ENCODE measurements at places on chromosomes 13 and 19.

GRCh38 chr19:42279902-42280814 is 11.1 kb downstream of the CIC start:
- DNase-seq: no peak

GRCh38 chr13:50950849-50951248 is 41.3 kb downstream of the RNASEH2B start:
- DNase-seq: no peak

DNA sequence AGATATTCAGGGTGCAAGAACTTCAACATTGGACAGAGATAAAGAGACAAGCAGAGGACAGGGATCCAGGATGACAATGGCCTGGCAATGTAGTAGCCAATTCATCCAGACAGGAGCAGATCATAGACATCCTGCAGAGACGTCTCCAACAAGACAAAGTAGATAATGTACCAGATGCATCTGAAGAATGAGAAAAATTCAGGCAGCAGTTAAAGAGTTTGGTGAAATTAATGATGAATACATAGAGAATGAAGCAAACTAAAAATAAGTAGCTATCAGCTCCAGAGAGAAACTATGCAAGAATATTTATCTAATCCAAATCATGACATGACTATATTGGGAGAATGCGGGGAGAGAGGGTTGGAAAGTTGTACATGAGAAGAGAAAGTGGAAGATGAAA is 278.4 kb upstream of the DACH1 start:
- no peak for DNase-seq

GRCh38 chr13:51396352-51396751 is 56.5 kb downstream of the INTS6 start:
- no peak for DNase-seq

GRCh38 chr13:57438072-57438471 is 193.5 kb upstream of the PCDH17 start:
- DNase-seq: no peak

DNA sequence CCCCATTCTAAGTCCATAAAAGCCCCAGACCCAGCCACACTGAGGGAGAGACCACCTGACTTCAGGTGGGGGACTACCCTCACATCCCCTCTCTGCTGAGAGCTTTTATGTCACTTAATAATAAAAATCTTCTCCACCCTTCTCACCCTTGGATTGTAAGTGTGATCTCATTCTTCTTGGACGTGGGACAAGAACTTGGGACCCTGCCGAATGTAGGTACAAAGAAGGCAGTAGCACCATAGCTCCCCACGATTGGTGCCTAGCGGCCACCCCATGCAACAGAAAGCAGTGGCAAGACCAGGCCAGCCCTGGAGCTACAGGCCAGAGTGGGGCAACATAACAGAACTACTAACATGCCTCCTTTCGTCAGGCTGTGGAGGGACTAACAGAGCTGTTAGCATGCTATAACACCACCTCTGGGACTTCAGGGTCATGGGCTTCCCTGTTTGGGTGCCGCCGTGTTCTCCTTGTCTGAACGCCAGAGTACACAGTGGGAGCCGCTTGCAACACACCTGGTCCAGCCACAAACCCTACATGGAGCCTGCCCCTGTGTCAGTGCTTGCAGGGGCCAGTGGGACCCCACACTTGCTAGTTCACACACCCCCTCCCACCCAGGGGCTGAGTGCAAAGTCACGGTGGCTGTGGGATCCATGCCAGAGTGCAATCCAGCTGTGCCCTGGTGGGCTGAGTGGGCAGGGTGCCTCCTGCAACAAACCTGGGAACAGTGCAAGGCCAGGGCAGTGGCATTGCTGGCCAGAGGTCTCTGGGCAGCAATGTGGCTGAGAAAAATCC is 5.2 kb upstream of the FBXO17 start:
- DNase-seq: no peak

DNA sequence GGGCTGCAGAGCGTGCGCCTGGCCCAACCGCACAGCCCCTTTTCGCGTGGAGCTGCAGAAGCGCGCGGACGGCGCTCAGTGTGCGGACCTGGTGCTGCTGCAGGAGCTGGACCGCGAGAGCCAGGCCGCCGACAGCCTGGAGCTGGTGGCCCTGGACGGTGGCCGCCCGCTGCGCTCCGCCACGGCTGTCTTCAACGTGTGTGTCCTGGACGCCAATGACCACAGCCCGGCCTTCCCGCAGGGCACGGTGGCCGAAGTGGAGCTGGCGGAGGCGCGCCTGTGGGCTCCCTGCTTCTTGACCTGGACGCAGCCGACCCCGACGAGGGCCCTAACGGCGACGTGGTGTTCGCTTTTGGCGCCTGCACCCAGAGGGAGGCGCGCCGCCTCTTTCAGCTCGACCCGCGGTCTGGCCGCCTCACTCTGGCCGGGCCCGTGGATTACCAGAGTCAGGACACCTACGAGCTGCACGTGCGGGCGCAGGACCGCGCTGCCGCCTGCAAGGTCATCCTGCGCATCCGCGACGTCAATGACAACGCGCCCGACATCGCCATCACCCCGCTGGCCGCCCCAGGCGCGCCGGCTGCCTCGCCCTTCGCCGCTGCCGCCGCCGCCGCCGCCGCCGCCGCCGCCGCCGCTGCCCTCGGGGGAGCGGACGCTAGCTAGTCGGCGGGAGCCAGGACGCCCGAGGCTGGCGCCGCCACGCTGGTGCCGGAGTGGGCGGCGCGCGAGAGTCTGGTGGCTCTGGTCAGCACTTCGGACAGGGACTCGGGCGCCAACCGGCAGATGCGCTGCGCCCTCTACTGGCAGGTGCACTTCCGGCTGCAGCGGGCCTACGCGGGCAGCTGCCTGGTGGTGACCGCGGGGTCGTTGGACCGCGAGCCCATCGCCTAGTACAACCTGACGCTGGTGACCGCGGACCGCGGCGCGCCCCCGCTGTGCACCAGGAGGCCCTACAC is 172.2 kb downstream of the OLFM4 start:
- DNase-seq: no peak

GRCh38 chr19:4327252-4327876 is 11.3 kb downstream of the STAP2 start:
- no peak for DNase-seq

GRCh38 chr19:2273356-2274184 is 8.4 kb downstream of the PEAK3 start:
- no peak for DNase-seq

DNA sequence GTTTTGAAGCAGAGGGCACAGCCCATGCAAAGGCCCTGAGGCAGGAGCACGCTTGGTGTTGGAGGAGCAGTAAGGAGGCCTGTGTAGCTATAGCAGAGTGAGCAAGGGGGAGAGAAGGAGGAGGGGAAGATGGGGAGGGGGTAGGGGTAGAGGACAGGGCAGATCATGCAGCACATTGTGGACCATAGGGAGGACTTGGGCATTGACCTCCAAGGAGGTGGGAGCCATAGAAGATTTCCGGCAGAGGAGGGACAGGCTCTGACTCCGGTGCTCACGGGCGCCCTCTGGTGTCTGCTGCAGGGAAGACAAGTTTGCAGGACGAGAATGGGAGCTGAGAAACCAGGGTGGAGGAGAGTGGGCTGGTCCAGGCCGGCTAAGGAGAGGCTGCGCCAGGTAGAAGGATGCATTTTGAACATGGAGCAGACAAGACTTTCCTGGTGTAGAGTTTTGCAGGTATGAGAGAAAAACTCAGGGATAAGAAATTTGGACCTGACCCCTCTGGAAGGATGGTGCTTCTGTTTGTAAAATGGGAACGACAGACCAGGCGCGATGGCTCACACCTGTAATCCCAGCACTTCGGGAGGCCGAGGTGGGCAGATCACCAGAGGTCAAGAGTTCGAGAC is 13.7 kb upstream of the CREB3L3 start:
- peak; percentile 52 for DNase-seq

DNA sequence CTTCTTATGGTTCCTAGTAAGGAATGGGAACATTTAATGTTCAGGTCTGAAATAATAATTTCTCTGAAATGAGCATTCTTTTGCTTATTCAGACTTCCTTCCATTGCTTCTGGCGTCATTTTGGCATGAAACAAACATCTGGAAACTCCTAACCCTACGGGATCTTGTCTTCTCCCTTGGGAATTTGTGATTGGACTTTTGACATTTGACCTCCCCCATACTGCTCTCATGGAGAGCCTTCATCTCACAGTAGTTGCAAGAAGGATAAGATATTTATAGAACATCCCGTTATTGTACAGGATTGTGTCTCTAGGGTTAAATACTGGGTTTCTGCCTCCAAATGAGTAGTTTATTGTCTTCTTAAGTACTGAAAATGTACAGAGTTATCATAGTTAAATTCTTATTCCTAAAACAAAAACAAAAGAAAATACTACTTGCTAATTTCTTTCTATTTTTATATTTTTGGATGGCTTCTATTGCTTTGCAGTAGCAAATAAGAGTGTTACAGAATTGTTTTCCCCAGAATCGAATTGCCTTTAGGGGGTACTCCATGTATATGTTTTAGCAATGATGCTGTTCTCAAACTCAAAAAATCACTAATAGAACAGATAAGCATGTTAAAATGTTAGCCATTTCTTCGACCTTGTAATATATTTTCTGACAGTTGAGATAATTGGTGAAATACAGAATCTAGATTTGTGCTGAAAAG is 366.8 kb downstream of the DLEU7 start:
- no peak for DNase-seq

- no peak for DNase-seq
Observed at GRCh38 chr13:97568850-97569249, 134.9 kb downstream of the RAP2A start.

GRCh38 chr19:7677669-7678311 is 900 bp downstream of the MCEMP1 start:
- no peak for DNase-seq

GRCh38 chr19:35327642-35328041 is 1.3 kb upstream of the CD22 start:
- no peak for DNase-seq

GRCh38 chr13:48687249-48687648 is 33.5 kb downstream of the CYSLTR2 start:
- no peak for DNase-seq

- DNase-seq: peak; percentile 15
Observed at GRCh38 chr19:16417660-16418596, 53.8 kb downstream of the EPS15L1 start.

GRCh38 chr13:60869225-60869624 is 472.2 kb downstream of the TDRD3 start:
- no peak for DNase-seq

GRCh38 chr13:95155504-95155903 is 145.7 kb downstream of the ABCC4 start:
- DNase-seq: no peak

DNA sequence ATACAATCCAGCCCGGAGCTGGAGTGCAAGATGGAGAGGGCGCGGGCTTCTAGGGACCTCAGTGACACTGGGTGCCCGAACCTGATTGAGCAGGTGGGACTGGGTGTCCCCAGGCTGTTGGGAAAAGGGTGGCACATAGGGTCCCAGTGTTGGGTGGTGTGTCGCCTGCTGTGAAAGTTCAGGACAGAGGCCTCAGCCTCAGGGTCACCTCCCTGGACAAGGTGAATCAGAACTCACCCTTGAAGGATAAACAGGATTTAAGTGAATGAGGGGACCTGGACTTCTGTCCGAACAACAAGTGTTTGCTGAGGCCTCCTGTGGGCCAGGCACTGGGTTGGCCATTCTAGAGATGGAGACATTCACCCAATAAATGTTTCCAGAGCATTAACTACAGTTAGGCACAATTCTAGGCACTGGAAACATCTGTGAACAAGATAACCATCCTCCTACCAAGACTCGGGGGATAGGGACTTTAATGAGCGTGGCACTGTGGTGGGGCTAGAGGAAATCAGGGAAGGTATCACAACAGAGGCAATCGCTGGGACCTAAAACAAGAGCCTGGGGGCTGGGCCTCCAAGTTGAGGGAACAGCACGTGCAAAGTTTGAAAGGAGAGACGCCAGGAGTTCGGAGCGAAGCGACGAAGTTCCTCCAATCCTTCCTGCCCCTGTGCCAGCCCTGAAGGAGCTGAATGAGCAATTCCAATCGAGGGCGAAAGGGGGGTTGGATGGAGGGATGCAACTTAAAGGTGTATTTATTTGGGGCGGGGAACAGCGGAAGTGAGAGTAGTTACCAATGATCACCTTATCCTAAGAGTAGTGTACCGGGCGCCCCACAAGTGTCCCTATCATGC is 921 bp upstream of the POLD1 start:
- no peak for DNase-seq

GRCh38 chr13:35489050-35489449 is 12.6 kb upstream of the MAB21L1 start:
- no peak for DNase-seq

DNA sequence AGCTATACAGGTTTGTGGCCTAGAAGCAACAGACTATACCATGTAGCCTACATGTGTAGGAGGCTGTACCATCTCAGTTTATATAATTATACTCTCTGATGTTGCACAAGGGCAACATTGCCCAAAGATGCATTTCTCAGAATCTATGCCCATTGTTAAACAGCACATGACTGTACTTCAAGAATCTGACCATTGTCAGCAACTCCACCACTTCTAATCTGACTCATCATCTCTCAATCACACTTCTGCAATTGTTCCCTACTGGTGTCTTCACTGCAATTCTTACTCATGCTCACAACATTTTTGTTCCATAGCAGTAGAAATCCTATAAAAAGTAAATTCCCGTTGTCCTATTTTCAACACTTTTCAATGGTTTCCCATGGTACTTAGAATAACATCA is 63.9 kb upstream of the ATXN8OS start:
- no peak for DNase-seq

DNA sequence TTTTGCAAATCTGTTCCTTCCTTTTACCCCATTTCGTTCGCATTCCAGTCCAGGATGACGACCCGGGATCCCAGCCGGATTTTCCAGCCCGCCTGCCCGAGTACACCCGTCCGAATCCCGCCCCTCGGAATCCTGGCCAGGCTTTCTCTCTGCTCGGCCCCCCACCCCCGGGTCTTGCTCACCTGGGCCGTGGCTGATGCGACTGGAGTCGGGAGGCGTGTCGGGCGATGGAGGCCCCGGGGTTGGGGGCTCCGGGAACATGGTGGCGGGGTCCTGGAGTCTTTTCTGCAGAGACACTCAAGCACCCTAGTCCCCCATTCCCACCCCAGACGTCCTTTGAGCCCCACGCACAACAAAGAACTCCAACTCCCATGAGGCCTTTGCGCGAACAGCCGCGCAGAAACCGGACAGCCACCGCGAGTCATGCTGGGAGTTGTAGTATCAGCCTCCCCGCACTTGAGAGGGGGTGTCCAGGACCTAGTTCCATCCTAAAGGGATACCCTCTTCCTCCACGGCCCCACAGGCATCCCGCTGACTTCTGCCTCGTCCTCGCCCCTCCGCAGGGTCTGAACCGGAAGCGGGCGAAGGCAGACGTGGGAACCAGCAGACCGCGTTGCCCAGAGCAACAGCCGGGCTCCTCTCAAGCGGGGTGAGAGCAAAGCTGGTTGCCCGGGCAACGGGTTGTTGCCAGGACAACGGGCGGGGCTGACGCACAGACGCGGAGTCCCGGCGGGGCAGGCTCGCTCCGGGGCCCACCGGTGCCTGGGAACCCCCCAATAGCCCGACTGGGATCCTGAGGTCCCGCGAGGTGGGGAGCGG is 1.1 kb downstream of the SYT5 start:
- peak; percentile 54 for DNase-seq

All from Panc1 (cell line).